Esophagus squamous epithelium (tissue), 5 donors: ENCODE measurements at places on chromosomes 3 and 15.

DNA sequence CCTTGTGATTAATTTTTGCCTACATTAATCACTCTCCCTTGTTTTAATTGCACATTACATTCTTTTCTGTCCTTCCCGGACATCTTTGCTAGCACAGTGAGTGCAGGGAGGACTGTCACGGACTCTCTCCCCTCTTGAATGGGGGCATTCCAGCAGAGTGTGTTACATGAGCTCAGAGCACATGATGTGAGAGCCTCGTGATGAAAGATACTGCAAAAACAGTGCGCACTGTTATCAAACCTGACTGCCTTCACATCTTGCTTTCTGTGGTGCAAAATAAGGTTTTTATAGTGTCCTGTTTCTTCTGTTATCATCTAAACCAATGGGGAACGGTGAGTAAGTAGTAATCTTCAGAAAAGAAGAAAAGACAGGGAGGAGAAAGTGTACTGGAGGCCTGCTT is 167.5 kb downstream of the PGPEP1L start:
- DNase-seq = no peak

DNA sequence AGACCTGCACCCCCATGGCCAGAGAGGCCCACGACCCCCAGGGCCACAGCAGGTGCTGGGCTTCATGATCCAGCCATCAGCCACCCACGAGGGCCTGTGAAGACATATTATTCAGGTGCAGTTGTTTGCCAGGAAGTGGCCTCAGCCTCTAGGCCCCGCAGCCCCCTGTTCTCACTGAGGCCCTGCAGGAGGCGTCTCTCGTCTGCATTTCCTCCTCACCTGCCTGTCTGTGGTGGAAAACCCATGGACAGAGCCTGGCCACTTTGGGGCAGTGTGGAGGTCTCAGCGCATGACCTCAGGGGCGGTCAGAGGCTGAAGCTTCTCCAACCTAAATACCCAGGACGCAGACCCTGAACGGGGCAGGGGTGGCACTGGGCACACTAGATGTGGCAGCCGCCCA is 18.6 kb downstream of the UROC1 start:
- DNase-seq = no peak

DNA sequence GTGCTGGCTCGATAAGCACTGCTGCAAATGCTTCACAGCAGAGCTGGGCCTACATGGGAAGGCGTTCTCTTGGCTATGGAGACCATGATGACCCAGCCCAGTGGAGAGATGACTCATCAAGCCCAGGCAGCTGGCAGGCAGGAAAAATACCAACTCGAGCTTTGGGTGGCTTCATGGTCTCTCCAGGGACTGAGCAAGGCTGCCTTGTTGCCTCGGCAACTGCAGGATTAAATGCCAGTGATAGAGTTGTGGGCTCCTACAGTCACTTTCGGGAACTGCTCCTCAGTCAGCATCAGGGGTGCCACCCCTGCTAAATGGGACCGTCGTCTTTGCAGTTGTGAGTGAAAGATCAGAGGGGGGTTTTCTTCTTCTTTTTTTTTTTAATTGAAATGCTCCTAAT is 54.6 kb upstream of the MYZAP start:
- no peak for DNase-seq

DNA sequence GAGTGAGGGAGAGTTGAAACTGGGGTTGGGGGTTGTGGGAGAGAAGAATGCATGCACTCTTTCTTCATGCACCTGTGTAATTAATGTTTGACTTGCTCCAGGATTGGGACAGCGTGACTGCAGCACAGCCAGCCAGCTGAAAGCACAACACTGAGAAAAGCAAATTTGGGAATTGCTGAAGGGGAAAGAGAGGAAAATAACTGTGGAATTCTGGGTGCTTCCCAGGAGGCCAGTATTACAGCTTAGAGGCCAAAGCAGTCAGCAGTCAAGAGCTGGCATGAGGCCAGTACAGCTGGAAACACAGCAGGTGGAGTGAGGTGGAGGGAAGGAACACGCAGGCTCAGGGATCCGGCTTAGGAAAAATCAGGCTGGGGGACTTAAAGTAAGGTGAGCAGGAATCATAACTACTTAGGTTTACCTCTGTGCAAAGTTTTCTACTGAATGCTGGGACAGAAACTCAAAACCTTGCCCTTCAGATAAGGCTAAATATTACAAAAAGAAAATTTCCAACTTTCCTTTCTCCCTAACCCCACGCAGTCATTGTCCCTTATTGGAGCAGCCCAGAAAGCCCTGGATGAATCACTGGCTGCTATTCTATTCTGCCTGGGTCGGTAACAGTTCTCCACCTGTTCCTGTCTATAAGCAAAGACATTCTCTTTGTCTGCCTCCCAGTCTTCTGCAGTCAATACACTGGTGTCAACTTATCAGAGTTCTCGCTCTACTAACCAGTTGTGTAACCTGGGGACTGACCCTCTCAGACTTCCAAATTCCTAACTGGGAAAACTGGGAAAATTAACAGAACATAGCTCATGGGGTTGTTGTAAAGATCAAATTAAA is 167.2 kb downstream of the MAGI1 start:
- no peak for DNase-seq

DNA sequence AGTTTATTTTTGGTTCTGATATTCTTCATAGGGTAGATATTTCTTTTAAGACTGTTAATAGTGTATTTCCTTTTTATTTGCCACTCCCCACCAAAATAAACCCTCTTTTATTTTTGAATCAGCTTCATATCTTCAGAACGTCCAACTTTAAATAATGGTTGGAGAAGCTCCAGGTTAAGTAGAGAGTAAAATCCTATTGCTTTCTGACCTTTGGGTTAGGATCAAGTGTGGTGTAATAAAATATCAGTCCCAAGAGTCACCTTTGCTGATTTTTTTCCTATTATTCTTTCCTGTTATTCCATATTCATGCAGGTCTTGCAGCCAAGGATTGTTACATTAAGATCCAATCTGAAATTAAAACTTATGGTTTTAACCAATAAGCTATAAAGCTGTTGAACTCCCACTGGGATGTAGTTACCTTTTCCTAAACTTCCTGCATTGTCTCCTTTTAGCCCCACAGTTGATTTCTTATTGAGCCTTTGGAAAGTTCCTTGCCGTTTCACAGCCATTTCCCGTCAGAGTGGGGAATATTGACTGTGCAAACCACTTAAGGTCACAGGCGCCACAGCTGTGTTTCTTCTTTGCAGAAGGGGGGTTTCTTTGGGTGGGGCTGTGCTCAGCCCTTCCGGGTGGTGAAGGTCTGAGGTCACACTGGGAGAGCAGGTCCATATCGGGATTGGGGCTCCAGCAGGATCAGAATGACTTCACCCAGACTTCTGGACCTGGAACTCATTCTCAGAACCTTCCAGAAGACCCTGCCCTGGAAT is 287.3 kb upstream of the CTDSPL start:
- no peak for DNase-seq

DNA sequence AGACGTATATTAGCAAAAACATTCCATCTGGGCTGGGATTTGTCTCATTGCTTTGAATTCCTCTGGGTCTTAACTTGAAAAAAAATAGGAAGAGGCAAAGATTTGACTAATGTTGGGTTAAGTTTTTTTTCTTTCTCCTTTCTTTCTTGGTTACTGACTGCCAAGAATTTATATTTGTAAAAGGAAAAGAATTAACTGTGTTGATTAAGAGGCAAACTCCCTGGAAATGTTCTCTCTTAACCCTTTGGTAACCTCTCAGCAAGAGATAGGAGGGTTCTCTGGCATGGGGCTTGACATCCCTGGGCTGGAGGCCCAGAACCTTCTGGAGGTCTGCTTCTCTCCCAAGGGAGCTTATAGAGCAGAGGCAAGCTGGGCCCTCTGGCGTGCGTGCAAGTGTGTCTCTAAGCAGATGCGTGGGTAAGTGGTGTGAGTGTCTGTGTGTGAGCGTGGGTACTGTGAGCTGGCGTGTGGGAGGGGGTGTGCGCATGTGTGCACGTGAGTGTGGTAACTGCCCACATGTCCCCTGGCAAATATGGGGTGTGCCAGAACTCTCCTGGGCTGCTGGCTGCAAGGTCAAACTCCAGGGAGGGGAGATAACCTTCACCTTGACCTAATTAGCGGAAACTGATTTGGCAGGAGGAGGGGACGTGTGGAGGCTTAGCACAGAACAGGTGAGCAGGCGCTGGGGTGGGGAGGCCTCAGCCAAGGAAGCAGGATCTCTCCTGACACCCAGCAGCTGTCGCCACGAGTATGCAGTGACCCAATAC is 49.4 kb upstream of the MAGEF1 start:
- no peak for DNase-seq

GRCh38 chr3:197335428-197336132 is 37.2 kb upstream of the DLG1 start:
- DNase-seq = no peak

GRCh38 chr15:29054171-29055045 is 168.6 kb downstream of the APBA2 start:
- no peak for DNase-seq

DNA sequence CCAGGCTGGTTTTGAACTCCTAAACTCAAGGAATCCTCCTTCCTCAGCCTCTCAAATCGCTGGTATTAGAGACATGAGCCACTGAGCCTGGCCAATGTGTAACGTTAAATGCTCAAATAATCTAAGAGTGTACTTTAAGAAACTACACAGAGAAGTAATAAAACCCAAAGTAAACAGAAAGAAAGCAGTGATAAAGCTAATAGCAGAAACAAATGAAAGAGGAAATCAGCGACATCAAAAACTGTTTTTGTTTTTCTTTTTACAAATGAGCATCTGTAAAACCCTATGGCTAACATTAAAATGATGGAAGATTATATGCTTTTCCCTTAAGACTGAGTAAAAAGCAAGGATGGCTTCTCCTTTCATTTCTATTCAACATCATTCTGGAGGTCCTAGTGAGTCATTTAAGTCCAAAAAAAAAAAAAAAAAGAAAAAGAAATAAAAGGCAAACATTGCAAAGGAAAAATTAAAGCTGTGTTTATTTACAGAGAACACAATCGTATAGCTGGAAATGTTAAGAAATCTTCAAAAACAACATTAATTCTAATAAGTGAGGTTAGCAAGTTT is 36.8 kb upstream of the FNDC3B start:
- no peak for DNase-seq

- no peak for DNase-seq
Measured at GRCh38 chr15:87343966-87344365, 912.6 kb downstream of the NTRK3 start.

- no peak for DNase-seq
Measured at GRCh38 chr3:162236949-162237348, 740.3 kb downstream of the OTOL1 start.

DNA sequence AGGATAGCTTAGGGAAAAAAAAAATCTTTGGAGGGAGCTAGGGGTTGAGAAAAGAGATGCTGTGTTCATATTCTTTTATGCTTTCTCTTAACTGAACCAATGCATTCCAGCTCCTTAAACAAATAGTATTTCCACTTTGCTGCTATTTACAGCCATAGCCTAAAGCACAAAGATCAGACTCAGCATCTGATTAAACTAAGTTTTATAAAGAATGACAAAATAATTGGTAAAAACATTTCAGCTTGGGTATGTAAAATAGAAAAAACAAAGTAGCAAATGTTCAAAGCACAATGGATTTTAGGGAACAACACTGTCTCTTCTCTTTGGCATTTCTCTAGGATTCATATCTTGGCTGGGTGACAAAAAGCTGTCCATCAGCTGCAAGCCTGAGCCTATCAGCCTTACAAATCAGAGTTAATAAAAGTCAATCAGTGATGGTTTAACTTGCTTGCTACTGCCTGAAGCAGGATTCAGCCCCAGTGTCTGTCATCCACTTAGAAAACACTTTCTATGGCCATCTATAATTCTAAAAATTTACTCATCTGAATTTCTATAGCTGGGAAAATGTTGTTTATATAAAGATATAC is 232.1 kb upstream of the CDIN1 start:
- DNase-seq = no peak

DNA sequence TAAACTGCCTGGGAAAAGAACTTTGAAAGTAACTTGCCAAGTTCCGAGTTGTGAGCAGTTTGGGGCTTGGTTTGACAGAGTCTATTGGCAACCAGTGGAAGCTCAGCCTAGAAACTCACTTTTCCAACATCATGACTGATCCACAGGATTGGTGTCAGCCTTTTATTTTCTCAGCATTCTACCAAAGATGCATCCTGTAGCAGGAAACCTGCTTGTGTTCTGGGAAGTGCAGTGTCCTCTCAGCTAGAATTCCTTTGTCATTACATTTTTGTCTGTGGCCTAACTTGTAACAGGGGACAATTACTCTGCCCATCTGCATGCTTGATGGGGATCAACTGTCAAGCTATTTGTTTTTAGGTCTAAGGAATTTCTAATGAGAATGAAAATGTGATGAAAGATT is 116.7 kb upstream of the LMOD3 start:
- no peak for DNase-seq

DNA sequence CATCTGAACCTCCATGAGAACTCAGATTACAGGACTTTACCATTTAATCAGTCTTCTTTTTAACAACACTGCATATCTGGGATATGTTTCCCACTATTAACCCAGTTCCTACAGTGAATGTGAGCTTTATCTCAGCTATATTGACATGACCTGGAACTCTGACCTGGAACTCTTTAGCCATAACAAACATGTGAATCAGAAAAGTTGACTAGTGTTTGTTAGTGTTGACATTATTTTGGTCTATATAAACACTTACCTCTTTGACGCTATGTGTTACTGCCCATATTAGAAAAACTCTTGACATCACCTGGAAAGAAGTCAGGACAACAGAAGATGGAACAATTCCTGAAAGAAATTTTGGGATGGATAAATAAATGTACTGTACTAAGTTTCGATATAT is 56.7 kb downstream of the HACD2 start:
- no peak for DNase-seq

GRCh38 chr3:110456438-110457138 is 615.0 kb upstream of the NECTIN3 start:
- no peak for DNase-seq

DNA sequence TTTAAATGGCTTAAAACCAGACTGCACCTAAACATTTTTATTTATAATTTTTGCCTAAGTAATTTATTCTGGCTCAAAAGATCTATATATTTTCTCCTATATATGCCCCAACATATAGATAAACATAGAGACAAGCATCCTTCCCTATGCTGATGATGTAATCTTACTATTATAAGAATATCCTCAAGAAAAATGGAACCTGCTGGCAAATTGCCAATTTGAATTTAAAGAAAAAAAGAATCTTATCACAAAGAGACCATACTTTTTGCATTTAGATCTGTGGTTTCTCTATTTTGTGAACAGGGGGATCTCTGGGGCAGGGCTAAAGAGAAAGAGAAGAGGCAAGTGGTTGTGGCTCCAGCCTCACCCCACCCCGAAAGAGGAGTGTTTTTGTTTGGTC is 107.2 kb upstream of the CMC1 start:
- DNase-seq = no peak

GRCh38 chr3:132088291-132088690 is 53.5 kb upstream of the CPNE4 start:
- no peak for DNase-seq

GRCh38 chr15:36210426-36210825 is 369.0 kb upstream of the CDIN1 start:
- DNase-seq = no peak
